Occipital lobe (tissue), 3 donors: ENCODE measurements at places on chromosomes 11 and 22. TPM values are rescaled to one million over a fixed set of nuclear protein-coding genes. Genes with fewer than 3 reads are reported as not detected.

DNAJC4 gene
- 5.6 TPM for total RNA-seq

CCDC81 gene
- 3.0 TPM for total RNA-seq

MOGAT2 gene
- not detected for total RNA-seq

OR5A1 gene
- not detected for total RNA-seq

APOL5 gene
- total RNA-seq: not detected

RASL10A gene
- total RNA-seq: 15.0 TPM

CAVIN3 gene
- 2.5 TPM for total RNA-seq

P2RX6 gene
- not detected for total RNA-seq

PRR33 gene
- total RNA-seq: not detected

DNA sequence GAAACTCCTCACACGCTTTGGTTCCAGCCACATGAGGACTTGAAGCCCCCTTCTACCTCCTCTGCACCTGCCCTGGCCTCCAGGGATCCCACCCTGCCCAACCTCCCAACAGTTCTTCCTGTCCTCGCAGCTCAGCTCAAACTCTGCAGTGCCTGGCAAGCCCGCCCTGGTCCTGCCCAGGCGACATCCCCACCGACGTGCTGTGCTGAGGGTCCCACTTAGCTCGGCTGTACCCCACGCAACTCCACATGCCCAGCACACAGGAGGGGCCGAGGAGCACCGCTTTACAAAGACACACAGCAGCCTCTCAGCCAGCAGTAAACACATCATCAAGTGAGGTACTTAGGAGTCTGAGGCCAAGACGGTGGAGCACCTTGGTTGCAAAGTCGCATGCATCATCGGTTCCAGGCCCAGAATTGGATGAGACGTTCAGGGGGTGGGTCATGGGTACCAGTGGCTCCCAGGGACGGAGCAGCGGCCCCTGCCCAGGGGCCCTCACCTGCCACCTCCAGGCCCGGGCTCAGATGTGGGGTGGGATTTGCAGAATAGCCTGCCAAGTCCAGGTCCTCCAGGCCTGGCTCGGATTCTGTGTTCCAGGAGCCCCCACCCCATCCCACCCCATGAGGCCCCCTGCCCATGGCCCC, 72.6 kb downstream of the CELSR1 start:
- DNase-seq: no peak

GRCh38 chr11:27777033-27777432, 76.8 kb upstream of the BDNF start:
- DNase-seq: no peak

- no peak for DNase-seq
These were observed 597.9 kb upstream of the KIRREL3 start for GRCh38 chr11:127598476-127598875.

DNA sequence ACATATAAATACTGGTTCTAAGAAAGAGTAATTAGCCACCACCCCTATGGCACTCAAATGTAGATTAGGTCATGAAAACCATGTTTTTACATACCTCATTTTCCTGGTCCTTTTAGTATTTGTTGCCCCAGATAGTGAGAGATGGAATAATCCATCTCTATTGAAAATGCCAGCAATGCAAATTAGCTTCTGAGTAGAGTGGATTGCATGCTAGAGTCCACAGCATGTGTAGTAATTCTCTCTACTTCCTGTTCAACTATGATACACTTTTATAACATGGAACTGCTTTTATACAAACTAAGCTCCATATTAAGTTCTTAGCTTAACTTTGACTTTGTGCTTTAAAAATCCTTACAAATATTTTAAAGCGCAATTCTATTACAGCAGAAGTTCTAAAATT, 73.2 kb downstream of the TRPC6 start:
- no peak for DNase-seq

DNA sequence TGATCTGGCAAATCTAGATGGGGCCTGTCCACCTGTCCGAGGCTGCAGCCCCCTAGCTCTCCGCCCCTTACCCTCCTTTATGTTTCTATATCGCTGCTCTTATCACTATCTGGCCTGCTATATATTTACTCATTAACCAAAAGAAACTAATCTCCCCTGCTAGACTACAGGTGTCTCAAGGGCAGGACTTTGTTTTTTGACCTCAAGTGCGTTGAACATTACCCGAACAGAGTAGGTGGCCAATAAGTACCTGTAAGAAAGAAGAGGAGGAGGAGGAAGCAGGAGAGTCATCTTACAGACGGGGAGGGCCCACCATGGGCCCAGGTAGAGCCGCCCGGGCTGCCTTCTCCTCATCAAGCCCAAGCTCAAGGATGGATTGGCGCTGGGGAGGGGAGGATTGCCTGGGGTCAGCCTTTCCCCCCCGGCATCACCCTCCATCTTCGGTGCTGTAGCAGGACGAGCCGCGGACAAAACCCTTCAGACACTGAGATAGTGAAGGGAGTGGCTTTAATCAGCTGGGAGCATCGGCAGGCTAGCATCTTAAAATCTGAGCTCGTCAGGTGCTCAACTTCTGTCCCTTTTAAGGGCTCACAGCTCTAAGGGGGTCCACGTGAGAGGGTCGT, 1.2 kb upstream of the P2RY6 start:
- DNase-seq: no peak

DNA sequence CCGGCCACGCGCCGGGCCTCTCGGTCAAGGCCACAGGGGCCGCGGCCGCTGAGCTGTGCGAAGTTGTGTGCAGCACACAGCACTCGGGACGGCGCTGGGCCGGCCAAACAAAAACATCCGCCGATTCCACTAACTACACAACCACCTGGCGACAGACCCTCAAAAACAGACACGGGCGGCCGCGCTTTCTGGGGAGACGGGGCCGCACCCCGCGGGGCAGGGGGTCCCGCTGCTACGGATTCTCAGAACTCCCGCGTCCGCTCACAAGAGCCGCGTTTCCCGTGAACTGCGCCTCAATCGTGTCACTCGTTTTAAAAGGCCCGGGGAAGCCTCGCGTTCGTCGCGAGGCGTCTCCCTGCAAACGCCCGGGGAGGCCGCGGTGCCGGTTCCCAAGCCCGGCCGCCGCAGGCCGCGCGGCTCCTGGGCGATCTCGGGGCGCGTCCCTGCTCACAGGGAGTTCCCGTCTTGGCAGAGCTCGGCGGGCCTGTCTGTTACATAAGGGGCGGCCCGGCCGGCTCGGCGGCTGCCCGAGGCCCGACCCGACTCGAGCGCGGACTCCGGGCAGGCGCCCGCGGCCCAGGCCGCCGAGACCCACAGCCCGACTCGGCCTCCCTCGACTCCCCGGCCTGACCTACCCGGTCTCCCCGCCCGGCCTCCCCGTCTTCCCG, 936 bp downstream of the BRD1 start:
- no peak for DNase-seq

GRCh38 chr11:47464483-47464882, 15.5 kb upstream of the RAPSN start:
- DNase-seq: no peak

GRCh38 chr11:11998091-11998781, 10.2 kb downstream of the DKK3 start:
- no peak for DNase-seq

DNA sequence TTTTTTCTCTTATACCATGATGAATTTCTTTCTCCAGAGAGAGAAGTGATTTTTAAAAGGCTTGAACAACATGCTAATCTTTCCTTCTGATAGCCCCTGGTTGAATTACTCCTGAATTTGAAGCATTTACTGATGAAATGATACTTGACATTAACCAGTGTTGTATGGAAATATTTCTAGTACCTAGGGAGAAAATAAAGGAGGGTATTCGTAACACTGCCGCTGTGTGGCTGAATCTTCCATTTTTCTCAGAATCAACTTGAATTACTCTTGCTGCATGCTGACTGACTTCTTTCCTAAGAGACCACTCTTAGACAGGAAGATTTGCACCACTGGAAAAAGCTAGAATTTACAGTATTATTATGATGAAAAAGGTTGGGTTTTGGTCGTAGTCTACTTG, 118.3 kb downstream of the FAT3 start:
- DNase-seq: no peak

DNA sequence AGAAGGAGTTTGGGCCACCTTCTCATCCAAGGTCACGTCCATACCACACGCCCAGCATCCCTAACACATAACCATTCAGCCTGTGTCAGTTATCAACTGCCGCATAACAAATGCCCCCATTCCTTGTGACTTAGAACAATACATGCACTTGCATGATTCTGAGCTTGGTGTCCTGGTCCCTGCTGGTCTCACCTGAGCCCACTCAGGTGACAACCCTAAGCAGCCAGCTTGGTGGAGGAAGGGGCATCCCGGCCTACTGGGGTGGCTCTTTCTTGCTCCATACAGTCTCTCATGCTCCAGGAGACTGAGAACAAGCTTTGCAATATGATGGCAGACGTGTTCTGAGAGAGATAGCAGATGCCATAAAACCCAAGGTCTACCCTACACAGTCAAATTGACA, 1276.9 kb downstream of the TBC1D22A start:
- DNase-seq: no peak

DNA sequence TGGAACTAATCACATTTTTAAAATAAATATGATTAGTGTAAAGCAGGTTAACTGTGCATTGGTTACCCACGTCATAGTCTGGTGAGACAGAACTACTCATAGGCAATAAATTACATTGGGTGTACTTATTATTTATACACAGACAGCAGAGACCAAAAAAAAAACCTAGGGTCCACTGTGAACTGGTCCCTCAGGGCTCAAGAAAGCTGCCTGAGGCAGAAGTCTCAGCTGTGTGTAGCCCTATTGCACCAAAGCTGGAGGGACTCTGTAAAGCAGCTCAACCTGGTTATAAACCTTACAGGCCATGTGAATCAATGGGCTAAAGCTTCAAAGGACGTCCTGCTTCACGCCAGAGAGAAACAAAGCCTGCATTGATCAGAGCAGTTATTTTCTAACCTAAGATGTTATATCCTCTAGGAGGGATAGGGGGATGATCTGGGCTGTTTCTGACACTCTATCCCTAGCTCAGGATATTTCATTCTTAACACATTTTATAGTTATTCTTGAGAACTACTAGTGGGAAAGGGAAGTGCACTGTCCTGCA, 432.2 kb upstream of the ANO3 start:
- no peak for DNase-seq

DNA sequence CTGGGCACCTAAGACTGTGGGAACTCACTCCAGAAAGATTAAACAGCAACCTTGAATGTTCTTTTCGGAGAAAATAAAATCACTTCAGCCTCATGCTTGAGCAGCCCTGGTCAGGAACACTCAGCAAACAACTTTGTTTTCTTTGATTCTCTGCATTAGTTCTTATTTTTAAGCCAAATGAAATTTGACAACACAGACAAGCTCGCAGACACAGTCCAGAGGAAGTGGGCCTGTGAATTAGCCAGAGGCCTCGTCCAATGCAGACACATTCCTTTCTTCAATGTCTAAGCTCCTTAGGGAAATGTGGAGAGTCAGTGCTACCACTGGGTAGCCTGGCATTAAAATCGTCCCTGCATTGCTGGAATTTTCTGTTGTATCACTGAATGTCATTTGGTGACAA, 62.9 kb upstream of the CSNK2A3 start:
- DNase-seq: no peak

- no peak for DNase-seq
These were observed 6.7 kb downstream of the CENPM start for GRCh38 chr22:41939981-41940831.

- DNase-seq: no peak
These were observed 21.4 kb downstream of the TPBGL start for GRCh38 chr11:75261902-75262361.

- no peak for DNase-seq
These were observed 19.6 kb downstream of the APOL4 start for GRCh38 chr22:36182056-36182455.

DNA sequence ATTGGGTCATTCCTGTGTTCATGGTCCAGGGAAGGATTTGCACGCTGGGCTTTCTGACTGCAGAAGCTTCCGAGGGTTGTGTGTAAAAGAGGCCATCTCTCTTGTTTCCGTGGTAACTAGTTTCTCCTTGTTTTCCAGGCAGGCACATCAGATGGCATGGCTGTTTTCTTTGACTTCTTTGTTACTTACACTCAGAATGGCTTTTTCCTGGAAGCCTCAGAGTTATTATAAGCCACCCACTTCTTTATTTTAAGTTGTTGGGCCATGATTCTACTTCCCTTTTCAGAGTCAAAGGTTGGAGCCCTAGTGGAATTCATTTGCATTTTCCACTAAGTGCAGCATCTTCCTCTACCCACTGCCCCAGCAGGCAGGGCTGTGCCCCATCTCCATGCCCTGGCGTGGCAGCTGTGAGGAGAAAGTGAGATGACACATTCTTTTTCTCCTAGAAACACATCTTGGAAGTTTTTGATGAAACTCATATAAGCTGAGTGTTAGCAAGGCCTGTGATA, 94.9 kb downstream of the PRR5L start:
- DNase-seq: no peak

DNA sequence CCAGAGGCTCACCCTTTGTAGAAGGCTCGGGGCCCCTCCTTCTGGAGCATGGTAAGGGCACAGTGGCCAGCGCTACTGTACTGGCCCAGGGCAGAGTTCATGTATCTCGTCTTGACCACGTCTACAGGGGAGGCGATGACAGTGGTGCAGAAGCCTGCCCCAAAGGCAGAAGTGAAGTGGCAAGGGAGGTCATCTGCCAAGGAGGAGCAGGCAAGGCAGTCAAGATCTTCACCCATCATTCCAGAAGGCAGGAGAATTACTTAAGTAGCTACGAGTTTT, 7.2 kb downstream of the UCP2 start:
- no peak for DNase-seq

- no peak for DNase-seq
These were observed 15.1 kb downstream of the DGKZ start for GRCh38 chr11:46362156-46363030.
